ENCODE measurements at places on chromosomes 3 and 15.

DNA sequence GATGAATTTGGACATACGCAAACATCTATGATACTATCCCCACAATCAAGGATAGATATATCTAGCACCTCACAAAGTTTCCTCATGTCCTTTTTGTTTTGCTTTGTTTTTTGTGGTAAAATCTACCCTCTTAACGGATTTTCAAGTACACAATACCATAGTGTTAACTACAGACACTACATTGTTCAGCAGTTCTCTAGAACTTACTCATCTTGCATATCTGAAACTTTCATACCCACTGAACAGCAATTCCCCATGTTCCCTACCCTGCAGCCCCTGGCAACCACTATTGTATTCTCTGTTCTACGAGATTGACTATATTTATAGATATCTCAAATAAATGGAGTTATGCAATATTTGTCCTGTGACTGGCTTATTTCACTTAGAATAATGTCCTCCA is 58.1 kb upstream of the TJP1 start:
- DNase-seq = no peak

GRCh38 chr15:70095408-70096214 is 2.1 kb downstream of the TLE3 start:
- DNase-seq = peak; percentile 43

- DNase-seq = no peak
Measured at GRCh38 chr3:33060609-33061337, 36.2 kb downstream of the GLB1 start.

GRCh38 chr3:188164248-188164687 is 10.3 kb downstream of the LPP start:
- DNase-seq = no peak

- DNase-seq = no peak
Measured at GRCh38 chr15:73747847-73748590, 5.1 kb downstream of the INSYN1 start.

- DNase-seq = no peak
Measured at GRCh38 chr3:186653080-186653707, 12.6 kb upstream of the HRG start.
